Fibroblast of lung (primary cell): ENCODE measurements at places on chromosomes 3 and 15. TPM values are rescaled to one million over a fixed set of nuclear protein-coding genes. Genes with fewer than 3 reads are reported as not detected.

GRCh38 chr3:43693594-43693993 is 2.9 kb downstream of the ABHD5 start:
- no peak for DNase-seq

DNA sequence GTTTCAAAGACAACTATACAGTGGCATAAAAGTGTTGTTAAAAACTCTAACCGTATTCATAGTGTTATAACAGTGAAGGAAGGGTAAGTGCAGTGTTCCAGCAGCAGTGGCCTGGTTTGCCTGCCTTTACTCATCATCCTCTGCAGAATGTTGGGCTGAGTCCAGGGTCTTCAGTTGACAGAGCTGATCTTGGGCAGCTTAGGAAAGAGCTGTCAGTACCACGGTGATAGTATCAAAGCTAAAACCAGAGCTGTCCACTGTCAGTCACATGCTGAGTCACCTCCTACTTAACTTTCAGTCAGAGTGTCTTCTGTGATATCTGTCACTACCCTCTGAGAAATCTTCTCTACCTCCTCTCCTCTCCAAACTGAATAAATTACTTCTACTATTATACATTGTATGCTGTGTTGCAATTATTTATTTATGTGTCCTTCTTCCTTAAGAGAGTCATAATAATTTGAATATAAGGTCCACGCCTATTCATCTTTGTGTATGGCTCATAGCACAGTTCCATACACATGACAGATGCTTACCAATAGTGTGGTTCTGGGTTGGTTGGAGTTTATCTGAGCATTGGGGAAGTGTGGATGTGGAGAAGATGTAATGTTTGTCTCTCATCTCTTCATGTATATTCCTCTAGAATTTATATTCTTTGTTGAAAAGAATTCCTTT is 242.1 kb downstream of the ZIC1 start:
- peak; percentile 47 for DNase-seq

DNA sequence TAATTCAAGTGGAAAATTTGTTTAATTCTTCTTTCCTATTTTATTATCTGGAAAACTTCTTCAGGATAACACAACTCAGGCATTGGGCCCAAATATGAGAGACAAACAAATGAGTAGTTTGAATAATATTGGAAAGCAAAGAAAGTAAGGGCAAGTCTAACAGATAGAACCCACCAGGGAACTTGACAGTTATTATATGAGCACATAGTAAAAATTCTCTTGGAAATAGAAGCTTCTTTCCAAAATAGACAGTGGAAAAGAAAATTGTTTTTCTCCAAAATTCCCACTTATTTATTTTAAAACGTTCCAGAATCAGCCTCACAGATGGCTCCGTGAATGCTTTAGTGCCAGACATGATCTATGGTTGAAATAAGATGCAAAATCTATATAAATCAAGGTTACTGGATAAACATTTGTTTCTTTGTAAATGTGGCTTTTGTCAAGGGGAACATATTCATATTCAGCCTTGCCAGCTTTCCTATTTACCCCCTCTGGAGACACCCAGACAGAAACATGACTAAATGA is 23.9 kb downstream of the LDHAL6B start:
- no peak for DNase-seq

DNA sequence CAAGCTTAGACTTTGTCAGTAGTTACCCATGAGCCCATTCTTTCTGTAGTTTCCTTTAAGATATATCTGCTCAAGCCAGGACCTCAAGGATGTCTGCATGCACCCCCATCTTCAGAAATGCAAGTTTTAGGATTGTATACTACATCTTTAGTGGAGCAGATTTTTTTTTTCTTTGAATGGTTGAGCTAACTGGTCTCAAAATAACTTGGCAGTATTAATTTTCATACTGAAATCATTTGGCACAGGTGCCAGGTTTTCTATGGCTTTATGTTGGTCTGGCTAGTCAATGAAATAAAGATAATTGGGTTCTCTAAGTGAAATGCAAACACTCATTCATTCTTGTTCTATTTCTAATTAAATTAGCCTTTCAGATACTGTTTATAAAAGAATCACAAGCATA is 108.9 kb downstream of the ATG7 start:
- no peak for DNase-seq

GRCh38 chr3:41477399-41478014 is 278.2 kb downstream of the CTNNB1 start:
- no peak for DNase-seq

GRCh38 chr15:56017920-56018319 is 24.5 kb upstream of the NEDD4 start:
- DNase-seq = peak; percentile 28

ADIPOQ gene
- not detected in 2 replicates for polyA plus RNA-seq

RYR3 gene
- polyA plus RNA-seq = not detected in 2 replicates

GPR15 gene
- not detected in 2 replicates for polyA plus RNA-seq
